ENCODE measurements at places on chromosomes 1 and 21.

GRCh38 chr21:10425856-10426255 is 95.5 kb upstream of the TPTE start:
- no peaks in the 10 kb centered on the region for H3K36me3 ChIP-seq
- H3K27me3 ChIP-seq, result no peaks in the 10 kb centered on the region
- no peak for DNase-seq
- H3K27ac ChIP-seq, result no peak overlapping the region
- H3K4me1 ChIP-seq, result no peaks in the 10 kb centered on the region

GRCh38 chr1:232983375-232983774 is 33.0 kb downstream of the NTPCR start:
- H3K4me3 ChIP-seq, result no peak overlapping the region
- no peaks in the 10 kb centered on the region for H3K4me1 ChIP-seq
- H3K27ac ChIP-seq, result no peak overlapping the region
- no peak for DNase-seq

- no peak overlapping the region for H3K27ac ChIP-seq
- H3K36me3 ChIP-seq, result no peaks in the 10 kb centered on the region
- no peak overlapping the region for H3K4me3 ChIP-seq
- peaks cover 3% of the 10 kb centered on the region for H3K4me1 ChIP-seq
- no peak for DNase-seq
These were observed 349.1 kb upstream of the FMN2 start for GRCh38 chr1:239742416-239743109.

GRCh38 chr1:155860970-155861510 is 1.7 kb downstream of the SYT11 start:
- H3K36me3 ChIP-seq, result no peaks in the 10 kb centered on the region
- no peak for DNase-seq
- H3K4me1 ChIP-seq, result peaks cover 8% of the 10 kb centered on the region
- H3K27me3 ChIP-seq, result no peaks in the 10 kb centered on the region
- H3K27ac ChIP-seq, result peak overlapping the region; percentile 55

GRCh38 chr1:212256369-212256768 is 28.8 kb upstream of the PPP2R5A start:
- no peak overlapping the region for H3K27ac ChIP-seq
- no peak for DNase-seq
- no peaks in the 10 kb centered on the region for H3K27me3 ChIP-seq
- peaks cover 9% of the 10 kb centered on the region for H3K4me1 ChIP-seq

DNA sequence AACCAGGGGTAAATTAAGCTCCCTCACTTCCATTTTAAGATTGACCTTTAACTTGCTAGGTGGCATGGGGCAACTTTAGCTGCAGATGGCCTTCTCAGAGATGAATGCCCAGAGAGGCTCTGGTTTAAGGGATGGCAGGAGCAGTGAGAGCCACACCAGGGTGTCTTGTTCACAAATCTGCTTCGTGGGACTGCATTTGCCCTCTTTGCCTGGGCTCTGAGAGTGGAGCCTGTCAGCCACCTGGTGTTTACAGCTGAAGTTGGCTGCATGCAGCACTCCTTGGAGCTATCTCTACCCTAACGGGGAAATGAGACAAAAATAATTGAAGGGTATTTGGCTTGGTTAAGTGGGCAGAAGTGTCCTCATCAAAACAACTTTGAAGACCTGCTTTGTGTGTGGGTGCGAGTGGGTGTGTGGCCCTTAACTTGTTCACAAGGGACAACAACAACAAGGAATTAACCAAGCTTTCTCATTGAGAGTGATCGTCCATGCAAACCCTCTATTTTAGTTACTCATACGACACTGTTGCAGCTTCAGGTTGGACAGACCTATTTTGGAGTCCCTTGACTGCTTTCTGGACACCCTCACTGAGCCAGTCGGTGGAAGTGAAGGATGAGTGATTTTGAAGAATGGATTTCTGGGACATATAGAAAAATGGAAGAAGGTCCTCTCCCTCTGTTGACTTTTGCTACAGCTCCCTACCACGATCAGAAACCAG is 29.8 kb downstream of the PGM1 start:
- no peaks in the 10 kb centered on the region for H3K36me3 ChIP-seq
- H3K4me1 ChIP-seq, result peaks cover 8% of the 10 kb centered on the region
- H3K27ac ChIP-seq, result peak overlapping the region; percentile 4
- H3K27me3 ChIP-seq, result no peaks in the 10 kb centered on the region
- no peak overlapping the region for H3K4me3 ChIP-seq

GRCh38 chr1:54360165-54361005 is 45.8 kb downstream of the SSBP3 start:
- H3K4me3 ChIP-seq, result no peak overlapping the region
- H3K36me3 ChIP-seq, result peaks cover 4% of the 10 kb centered on the region
- no peaks in the 10 kb centered on the region for H3K27me3 ChIP-seq
- H3K27ac ChIP-seq, result no peak overlapping the region
- DNase-seq, result no peak

- H3K27me3 ChIP-seq, result no peaks in the 10 kb centered on the region
- no peak overlapping the region for H3K27ac ChIP-seq
- DNase-seq, result no peak
- peaks cover 16% of the 10 kb centered on the region for H3K4me1 ChIP-seq
- H3K36me3 ChIP-seq, result no peaks in the 10 kb centered on the region
- no peak overlapping the region for H3K4me3 ChIP-seq
These were observed 5.0 kb downstream of the SPATA46 start for GRCh38 chr1:162371611-162372010.

GRCh38 chr1:51622455-51622913 is 5.6 kb downstream of the OSBPL9 start:
- no peaks in the 10 kb centered on the region for H3K27me3 ChIP-seq
- H3K36me3 ChIP-seq, result no peaks in the 10 kb centered on the region
- H3K27ac ChIP-seq, result no peak overlapping the region

DNA sequence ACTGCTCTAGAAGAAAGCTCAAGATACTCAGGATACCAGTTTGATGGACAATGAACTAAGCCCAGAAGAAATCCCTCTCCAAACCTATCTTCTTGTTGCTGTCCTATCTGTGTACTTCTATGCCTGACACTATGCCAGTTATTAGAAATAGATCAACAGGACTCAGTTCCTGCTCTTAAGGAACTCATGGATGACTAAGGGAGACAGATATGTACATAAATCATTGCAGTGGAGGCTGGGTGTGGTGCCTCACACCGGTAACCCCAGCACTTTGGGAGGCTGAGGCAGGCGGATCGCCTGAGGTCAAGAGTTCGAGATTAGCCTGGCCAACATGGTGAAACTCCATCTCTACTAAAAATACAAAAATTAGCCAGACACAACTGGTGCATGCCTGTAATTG is 42.4 kb upstream of the AK4 start:
- no peak for DNase-seq
- H3K27me3 ChIP-seq, result no peaks in the 10 kb centered on the region
- no peak overlapping the region for H3K27ac ChIP-seq
- H3K36me3 ChIP-seq, result no peaks in the 10 kb centered on the region
- no peak overlapping the region for H3K4me3 ChIP-seq

- DNase-seq, result no peak
- no peak overlapping the region for H3K27ac ChIP-seq
- no peaks in the 10 kb centered on the region for H3K27me3 ChIP-seq
- no peaks in the 10 kb centered on the region for H3K36me3 ChIP-seq
- H3K4me1 ChIP-seq, result no peaks in the 10 kb centered on the region
These were observed 164.9 kb upstream of the PKN2 start for GRCh38 chr1:88519156-88519555.

DNA sequence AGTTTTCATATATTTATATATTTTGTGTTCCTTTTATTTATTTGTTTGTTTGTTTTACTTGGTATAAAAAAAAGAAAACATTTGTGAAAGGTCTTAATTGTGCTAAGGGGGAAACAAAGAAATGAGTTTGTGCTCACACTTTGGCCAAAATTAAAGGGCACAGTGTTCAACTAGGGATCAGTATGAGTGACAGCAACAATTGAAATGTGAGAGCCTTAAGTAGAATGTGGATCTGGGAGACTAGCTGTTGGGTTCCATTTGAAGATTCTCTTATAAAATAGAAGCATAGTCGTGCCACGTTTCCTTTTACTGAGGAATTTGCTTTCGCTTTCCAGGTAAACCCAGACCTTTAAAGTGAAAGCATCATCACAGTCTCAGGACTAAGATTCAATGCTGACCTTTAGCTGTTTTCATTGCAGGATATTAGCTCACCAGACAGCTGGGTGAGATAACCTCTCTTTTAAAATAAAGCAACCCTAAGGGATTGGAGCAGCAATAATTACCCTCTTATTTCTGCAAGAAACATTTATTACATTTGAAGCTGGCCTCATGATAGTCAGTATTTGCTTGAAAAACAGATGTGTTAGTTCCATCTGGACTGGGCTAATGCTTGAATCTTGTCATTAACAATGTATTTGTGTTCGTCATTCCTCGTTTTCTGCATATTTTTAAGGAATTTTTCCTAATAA is 37.1 kb upstream of the CD55 start:
- H3K36me3 ChIP-seq, result no peaks in the 10 kb centered on the region
- H3K27ac ChIP-seq, result no peak overlapping the region

DNA sequence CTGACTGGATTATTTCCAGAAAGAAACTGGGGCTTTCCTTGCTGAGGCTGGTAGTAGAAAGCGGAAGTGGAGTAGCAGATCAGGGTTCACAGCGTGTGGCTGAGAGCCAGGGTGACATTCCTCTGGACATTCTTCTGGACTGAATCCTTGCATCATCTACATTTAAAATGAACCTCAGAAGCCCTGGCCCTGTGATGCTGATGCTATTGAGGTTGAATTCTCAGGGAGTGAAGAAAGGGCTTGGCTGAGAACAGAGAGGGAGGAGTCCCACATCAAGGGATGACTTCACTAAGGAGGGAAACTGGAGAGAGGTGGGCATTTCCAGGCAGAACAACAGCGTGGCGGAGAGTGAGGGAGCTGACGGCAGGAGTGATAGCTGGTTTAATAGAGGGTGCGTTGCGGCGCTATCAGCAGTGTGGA is 102.3 kb upstream of the LMO4 start:
- no peaks in the 10 kb centered on the region for H3K36me3 ChIP-seq
- no peak overlapping the region for H3K4me3 ChIP-seq
- DNase-seq, result peak; percentile 9
- H3K4me1 ChIP-seq, result peaks cover 10% of the 10 kb centered on the region
- H3K27ac ChIP-seq, result peak overlapping the region; percentile 2

DNA sequence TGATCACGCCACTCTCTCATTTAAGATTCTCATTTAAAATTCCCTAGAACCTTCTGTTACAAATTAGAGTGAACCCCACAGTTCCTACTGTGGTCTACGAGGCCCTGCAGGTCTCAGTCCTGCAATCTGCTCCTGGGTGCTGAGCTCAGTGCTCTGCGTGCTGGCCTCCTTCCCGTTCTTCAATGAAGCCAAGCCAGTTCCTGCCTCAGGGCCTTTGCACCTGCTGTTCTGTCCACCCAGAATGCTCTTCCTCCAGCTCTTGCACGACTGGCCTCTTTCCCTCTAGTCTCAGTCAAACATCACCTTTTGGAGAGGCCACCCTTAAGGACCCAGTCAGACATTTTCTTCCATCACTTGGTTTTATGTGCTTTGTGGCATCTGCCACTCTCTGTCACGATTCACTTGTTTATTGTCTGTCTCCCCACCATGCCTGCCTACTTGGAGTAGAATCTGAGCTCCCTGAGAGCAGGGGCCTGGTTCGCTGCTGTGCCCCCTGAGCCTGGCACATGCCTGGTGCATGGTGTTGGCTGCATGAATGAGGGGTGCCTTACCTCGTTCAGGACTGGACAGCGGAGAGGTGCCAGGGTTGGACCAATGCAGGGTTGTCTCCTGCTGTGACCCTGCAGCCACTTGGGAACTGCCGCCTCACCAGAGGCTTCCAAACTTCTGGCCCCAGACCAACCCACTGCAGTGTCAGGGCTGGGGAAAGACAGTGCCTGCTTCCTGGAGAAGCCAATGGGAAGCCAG is 9.7 kb upstream of the H6PD start:
- H3K27me3 ChIP-seq, result no peaks in the 10 kb centered on the region
- H3K4me3 ChIP-seq, result no peak overlapping the region
- no peaks in the 10 kb centered on the region for H3K4me1 ChIP-seq
- no peak overlapping the region for H3K27ac ChIP-seq
- no peaks in the 10 kb centered on the region for H3K36me3 ChIP-seq
- DNase-seq, result no peak

DNA sequence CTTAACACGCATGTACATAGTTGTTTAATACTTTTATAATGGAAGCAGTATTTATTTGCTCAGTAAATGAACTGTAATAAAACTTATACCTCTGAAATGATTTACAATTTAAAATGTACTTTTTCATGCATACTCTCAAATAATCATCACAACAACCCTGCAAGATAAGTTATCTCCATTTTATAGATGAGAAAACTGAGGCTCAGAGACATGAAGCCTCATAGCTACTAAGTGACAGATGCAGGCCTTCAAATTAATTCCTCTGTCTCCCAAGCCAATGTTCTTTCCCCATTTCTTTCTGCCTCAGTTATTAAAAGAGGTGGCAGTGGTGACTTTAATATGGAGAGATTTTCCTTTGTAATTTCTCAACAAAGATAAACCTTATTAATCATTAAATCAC is 19.6 kb upstream of the CLCA1 start:
- DNase-seq, result no peak
- H3K27me3 ChIP-seq, result no peaks in the 10 kb centered on the region
- no peaks in the 10 kb centered on the region for H3K4me1 ChIP-seq
- H3K4me3 ChIP-seq, result no peak overlapping the region
- no peaks in the 10 kb centered on the region for H3K36me3 ChIP-seq

- H3K4me1 ChIP-seq, result peaks cover 2% of the 10 kb centered on the region
- no peaks in the 10 kb centered on the region for H3K36me3 ChIP-seq
- no peak for DNase-seq
- no peak overlapping the region for H3K27ac ChIP-seq
- no peak overlapping the region for H3K4me3 ChIP-seq
These were observed 362.7 kb downstream of the SIPA1L2 start for GRCh38 chr1:232267092-232267836.

DNA sequence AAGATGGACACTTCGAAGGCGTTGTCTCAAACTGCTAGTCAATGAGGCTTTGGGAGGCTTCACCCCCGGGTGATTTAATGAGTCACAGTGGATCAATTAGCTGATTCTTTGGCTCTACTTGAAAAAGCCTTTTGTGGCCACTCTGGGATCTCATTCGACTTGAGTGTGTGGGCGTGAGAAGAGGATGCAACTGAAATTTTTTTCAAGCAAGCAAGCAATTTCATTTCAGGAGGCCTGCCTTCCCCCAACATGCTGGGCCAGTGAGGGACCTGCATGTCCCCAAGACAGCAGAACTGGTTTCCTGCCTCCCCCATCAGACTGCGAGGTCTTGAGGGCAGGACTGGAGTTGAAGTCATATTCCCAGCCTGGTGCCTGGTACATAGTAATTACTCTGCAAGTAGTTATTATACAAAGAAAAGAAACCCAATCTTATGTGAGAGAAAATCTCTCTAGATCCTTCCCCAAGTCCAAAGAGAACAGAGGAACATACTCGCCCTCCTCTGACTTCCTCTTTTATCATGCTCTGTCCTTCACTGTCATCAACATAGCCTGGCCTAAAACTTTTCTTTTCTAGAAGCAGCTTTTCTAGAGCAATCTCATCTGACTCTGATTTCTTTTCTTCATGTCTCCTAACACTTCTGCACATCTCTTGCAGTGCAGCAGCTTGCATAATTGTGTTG is 22.7 kb downstream of the SYT6 start:
- no peaks in the 10 kb centered on the region for H3K27me3 ChIP-seq
- H3K4me1 ChIP-seq, result no peaks in the 10 kb centered on the region
- H3K4me3 ChIP-seq, result no peak overlapping the region
- DNase-seq, result peak; percentile 20
- no peaks in the 10 kb centered on the region for H3K36me3 ChIP-seq

Measured in neuronal stem cell (in vitro differentiated cells).